ENCODE measurements at places on chromosomes 5 and 9.

DNA sequence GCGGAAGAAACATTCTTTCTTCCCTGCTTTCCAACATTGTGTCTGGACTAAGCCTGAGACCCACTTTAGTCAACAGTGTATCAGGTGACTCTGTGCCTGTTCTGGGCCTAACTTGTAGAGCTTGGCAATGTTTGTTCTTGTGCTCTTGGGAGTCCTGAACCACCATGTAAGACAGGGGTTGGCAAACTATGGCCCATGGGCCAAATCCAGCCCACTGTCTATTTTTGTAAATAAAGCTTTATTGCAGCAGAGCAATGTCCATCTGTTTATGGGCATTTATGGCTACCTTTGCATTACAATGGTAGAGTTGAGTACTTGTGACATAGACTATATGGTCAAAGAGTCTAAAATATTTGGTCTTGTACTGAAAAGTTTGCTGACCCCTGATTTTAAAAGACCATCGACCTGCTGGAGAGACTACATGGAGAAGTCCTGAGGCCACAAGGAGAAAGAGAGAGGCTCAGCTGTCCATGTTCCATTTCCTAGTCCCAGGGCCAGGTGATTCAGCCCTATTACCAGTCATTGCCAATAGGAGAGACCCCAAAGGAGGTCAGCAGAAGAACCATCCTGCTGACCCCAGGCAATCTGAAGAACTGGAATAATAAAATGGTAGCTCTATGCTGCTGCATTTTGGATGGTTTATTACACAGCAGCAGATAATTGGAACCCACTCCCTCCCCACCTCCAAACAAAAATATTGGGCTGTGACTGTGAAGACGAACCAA is 211.3 kb downstream of the AUH start:
- peaks cover 5% of the 10 kb centered on the region for H3K4me1 ChIP-seq
- H3K27ac ChIP-seq: no peak overlapping the region

DNA sequence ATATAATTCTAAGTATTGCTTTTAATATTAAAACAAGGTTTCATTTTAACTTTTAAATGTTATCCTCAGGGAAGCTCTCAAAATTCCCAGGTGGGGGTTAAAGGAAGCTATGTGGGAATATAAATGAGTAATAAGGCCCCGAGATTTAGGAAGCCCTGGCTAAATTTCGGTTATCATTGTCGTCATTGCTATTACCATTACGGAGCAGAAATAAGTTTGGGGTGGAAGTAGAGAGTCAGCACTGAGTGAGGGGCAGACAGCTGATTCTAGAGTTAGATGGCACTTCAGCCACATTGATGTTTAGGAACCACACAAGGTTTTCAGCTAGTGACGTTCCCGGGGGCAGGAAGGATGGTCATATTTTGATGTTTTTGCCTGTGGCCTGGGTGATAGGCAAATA is 74.9 kb downstream of the NREP start:
- H3K36me3 ChIP-seq: no peaks in the 10 kb centered on the region
- DNase-seq: no peak
- H3K27ac ChIP-seq: no peak overlapping the region

DNA sequence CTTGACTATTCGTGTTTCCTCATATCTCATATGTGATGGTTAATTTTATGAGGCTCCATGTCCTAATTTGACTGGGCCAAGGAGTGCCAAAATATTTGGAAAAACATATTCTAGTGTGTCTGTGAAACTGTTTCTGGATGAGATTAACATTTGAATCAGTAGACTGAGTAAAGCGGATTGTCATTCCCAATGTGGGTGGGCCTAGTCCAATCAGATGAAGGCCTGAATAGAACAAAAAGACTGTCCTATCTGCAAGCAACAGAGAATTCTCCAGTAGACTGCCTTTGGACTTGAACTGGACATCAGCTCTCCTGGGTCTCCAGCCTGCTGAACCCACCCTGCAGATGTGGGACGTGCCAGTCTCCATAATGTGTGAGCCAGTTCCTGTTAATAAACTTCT is 13.5 kb upstream of the SLCO4C1 start:
- DNase-seq: no peak
- H3K27me3 ChIP-seq: no peaks in the 10 kb centered on the region
- no peaks in the 10 kb centered on the region for H3K4me1 ChIP-seq
- H3K36me3 ChIP-seq: no peaks in the 10 kb centered on the region
- no peak overlapping the region for H3K27ac ChIP-seq
- no peak overlapping the region for H3K4me3 ChIP-seq

GRCh38 chr5:105877592-105877991 is 1793.1 kb downstream of the EFNA5 start:
- no peak overlapping the region for H3K27ac ChIP-seq
- no peaks in the 10 kb centered on the region for H3K27me3 ChIP-seq
- H3K4me1 ChIP-seq: no peaks in the 10 kb centered on the region
- no peak for DNase-seq

GRCh38 chr5:124528838-124529237 is 217.6 kb downstream of the ZNF608 start:
- no peaks in the 10 kb centered on the region for H3K36me3 ChIP-seq
- no peak overlapping the region for H3K4me3 ChIP-seq
- peak; percentile 92 for DNase-seq
- H3K27me3 ChIP-seq: no peaks in the 10 kb centered on the region
- no peak overlapping the region for H3K27ac ChIP-seq
- H3K4me1 ChIP-seq: no peaks in the 10 kb centered on the region

- H3K36me3 ChIP-seq: no peaks in the 10 kb centered on the region
- no peak for DNase-seq
- H3K27me3 ChIP-seq: no peaks in the 10 kb centered on the region
- H3K27ac ChIP-seq: no peak overlapping the region
- H3K4me3 ChIP-seq: no peak overlapping the region
- no peaks in the 10 kb centered on the region for H3K4me1 ChIP-seq
These were observed 256.3 kb downstream of the SMARCA2 start for GRCh38 chr9:2271426-2271825.

GRCh38 chr9:10059044-10059443 is 553.8 kb downstream of the PTPRD start:
- no peak overlapping the region for H3K4me3 ChIP-seq
- H3K4me1 ChIP-seq: no peaks in the 10 kb centered on the region
- DNase-seq: peak; percentile 10
- H3K36me3 ChIP-seq: no peaks in the 10 kb centered on the region
- no peak overlapping the region for H3K27ac ChIP-seq

GRCh38 chr9:85716031-85716877 is 25.5 kb downstream of the AGTPBP1 start:
- no peaks in the 10 kb centered on the region for H3K36me3 ChIP-seq
- no peaks in the 10 kb centered on the region for H3K27me3 ChIP-seq
- no peak for DNase-seq
- H3K4me3 ChIP-seq: no peak overlapping the region
- no peak overlapping the region for H3K27ac ChIP-seq

- no peak overlapping the region for H3K4me3 ChIP-seq
- no peaks in the 10 kb centered on the region for H3K36me3 ChIP-seq
- DNase-seq: peak; percentile 8
- no peaks in the 10 kb centered on the region for H3K4me1 ChIP-seq
- H3K27me3 ChIP-seq: no peaks in the 10 kb centered on the region
These were observed 911.2 kb downstream of the EFNA5 start for GRCh38 chr5:106759581-106759980.

GRCh38 chr9:134500931-134501760 is 140.5 kb upstream of the COL5A1 start:
- DNase-seq: peak; percentile 23
- H3K27me3 ChIP-seq: peaks cover 9% of the 10 kb centered on the region
- H3K4me1 ChIP-seq: peaks cover 41% of the 10 kb centered on the region
- peak overlapping the region; percentile 43 for H3K4me3 ChIP-seq
- no peak overlapping the region for H3K27ac ChIP-seq

DNA sequence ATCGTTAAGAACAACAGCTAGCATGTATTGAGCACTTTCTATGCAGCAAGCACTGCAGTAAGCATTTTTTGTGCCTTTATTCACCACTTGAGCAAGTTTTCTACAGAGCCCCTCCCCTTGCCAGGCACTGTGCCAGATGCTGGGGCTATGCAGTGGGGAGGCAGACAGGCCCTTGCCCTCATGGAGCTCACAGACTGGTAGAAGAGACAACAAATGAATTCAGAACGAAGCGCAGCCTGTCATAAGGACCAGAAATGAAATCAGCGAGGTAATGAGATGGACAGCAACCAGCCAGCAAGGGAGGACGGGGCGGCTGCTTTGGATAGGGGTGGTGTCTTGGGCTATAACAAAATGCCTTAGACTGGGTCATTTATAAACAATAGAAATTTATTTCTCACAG is 68.8 kb downstream of the C9orf50 start:
- no peaks in the 10 kb centered on the region for H3K36me3 ChIP-seq
- H3K27me3 ChIP-seq: no peaks in the 10 kb centered on the region
- H3K27ac ChIP-seq: no peak overlapping the region
- DNase-seq: no peak
- H3K4me1 ChIP-seq: peaks cover 19% of the 10 kb centered on the region

GRCh38 chr9:112354081-112354743 is 20.8 kb upstream of the PTBP3 start:
- H3K4me3 ChIP-seq: no peak overlapping the region
- DNase-seq: no peak
- no peak overlapping the region for H3K27ac ChIP-seq
- H3K4me1 ChIP-seq: no peaks in the 10 kb centered on the region
- no peaks in the 10 kb centered on the region for H3K36me3 ChIP-seq

GRCh38 chr5:98104454-98105188 is 668.8 kb upstream of the RGMB start:
- no peak overlapping the region for H3K4me3 ChIP-seq
- H3K27me3 ChIP-seq: no peaks in the 10 kb centered on the region
- no peak overlapping the region for H3K27ac ChIP-seq
- no peaks in the 10 kb centered on the region for H3K36me3 ChIP-seq
- DNase-seq: no peak
- H3K4me1 ChIP-seq: peaks cover 22% of the 10 kb centered on the region

- no peak overlapping the region for H3K4me3 ChIP-seq
- H3K27me3 ChIP-seq: no peaks in the 10 kb centered on the region
- no peaks in the 10 kb centered on the region for H3K4me1 ChIP-seq
- no peak for DNase-seq
These were observed 17.9 kb upstream of the GFPT2 start for GRCh38 chr5:180370861-180371641.

DNA sequence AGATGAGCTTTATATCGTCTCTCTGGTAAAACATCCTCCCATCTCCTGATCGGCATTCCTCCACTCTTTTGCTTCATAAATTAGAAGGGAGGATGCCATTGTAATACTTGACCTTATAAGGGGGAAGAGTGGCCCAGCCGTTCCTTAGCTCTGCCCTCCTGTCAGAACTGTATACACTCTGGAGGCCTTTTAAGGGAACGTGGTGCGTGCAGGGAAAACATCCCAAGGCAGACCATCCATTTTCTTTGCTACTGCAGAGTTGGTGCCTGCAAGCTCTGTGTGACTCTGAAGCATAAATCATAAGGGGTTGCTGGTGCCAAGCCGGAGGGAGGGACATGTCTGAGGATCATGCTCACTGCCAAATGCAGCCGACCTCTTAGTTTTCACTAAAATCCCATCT is 90.4 kb downstream of the PGM5 start:
- H3K36me3 ChIP-seq: no peaks in the 10 kb centered on the region
- H3K4me3 ChIP-seq: no peak overlapping the region
- H3K4me1 ChIP-seq: no peaks in the 10 kb centered on the region
- no peak for DNase-seq

DNA sequence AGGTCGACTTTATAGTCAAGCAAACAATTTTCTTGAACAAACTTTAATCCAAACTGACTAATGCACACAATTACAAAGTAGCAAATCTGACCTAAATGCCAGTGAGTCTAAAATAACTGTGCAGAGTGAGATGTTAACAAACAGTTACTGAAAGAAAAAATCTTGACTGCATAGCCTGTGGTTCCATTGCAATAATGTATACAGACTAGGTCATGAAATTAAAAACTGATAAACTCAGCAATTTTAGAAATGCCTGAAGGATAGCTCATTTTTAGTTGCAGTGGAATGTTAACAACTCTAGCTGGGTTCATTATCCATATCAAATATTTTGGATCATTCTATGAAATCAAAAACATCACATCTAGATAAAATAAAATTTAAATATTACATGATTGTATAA is 73.4 kb upstream of the CDH12 start:
- H3K4me1 ChIP-seq: no peaks in the 10 kb centered on the region
- no peak overlapping the region for H3K27ac ChIP-seq
- no peak for DNase-seq
- H3K4me3 ChIP-seq: no peak overlapping the region

GRCh38 chr9:92974161-92974661 is 26.9 kb downstream of the FGD3 start:
- H3K4me1 ChIP-seq: peaks cover 4% of the 10 kb centered on the region
- H3K36me3 ChIP-seq: no peaks in the 10 kb centered on the region
- H3K4me3 ChIP-seq: no peak overlapping the region
- H3K27me3 ChIP-seq: no peaks in the 10 kb centered on the region

DNA sequence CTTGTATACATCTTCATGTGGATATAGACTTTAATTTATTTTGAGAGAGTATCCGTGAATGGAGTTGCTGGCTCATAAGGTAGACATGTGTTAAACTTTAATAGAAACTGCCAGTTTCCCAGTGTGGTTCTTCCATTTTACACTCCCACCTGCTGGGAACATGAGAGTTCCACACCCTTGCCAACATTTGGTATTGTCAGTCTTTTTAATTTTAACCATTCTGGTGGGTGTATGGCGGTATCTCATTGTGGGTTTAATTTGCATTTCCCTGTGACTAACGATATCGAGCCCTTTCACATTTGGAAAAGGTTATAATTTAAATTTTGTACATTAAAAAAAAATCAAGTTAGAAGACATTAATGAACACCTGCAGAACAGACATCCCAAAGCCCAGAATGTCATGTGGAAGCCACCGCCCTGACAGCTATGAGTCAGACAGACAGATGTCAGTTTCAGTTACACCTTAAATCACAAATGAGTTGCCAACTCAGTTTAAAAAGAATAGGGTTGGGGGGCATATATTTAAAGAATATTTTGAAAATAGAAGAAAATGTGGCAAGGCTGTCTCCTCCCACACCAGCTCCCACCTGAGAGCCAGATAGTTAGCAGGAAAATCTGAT is 36.9 kb downstream of the ANKRD33B start:
- H3K4me3 ChIP-seq: no peak overlapping the region
- no peaks in the 10 kb centered on the region for H3K36me3 ChIP-seq
- peaks cover 32% of the 10 kb centered on the region for H3K4me1 ChIP-seq
- H3K27me3 ChIP-seq: no peaks in the 10 kb centered on the region
- peak; percentile 11 for DNase-seq

DNA sequence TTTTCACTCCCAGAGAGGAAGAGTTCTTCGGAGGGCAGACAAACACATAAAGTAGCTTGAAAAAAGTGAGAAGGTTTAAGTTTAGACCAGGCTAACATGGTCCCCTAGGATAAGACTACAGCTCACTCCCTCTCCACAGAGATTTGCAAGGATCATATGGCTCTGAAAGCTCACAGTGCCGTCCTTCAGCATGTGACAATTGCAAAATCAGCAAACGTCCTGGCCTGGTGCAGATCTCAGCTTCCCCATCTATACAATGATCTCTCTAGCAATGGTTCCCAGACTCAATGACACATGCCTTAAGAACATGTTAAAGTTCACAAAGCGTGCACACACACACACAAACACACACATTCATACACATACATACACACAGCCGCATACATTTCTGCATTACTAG is 327.6 kb downstream of the ACTL7B start:
- no peaks in the 10 kb centered on the region for H3K36me3 ChIP-seq
- no peak overlapping the region for H3K4me3 ChIP-seq
- H3K27me3 ChIP-seq: no peaks in the 10 kb centered on the region
- H3K27ac ChIP-seq: no peak overlapping the region
- no peak for DNase-seq

- H3K27me3 ChIP-seq: no peaks in the 10 kb centered on the region
- no peak for DNase-seq
- no peaks in the 10 kb centered on the region for H3K36me3 ChIP-seq
- no peak overlapping the region for H3K4me3 ChIP-seq
- peaks cover 23% of the 10 kb centered on the region for H3K4me1 ChIP-seq
These were observed 49.6 kb upstream of the UBAC1 start for GRCh38 chr9:136010615-136011361.

Data from astrocyte (in vitro differentiated cells and primary cell).